AG09309 (cell line): ENCODE measurements at places on chromosomes 7 and 10.

GRCh38 chr10:60446851-60447250 lies 57.2 kb upstream of the ANK3 start:
- no peak for DNase-seq

GRCh38 chr10:27447540-27447939 lies 56.6 kb upstream of the RAB18 start:
- no peak for DNase-seq

- no peak for DNase-seq
Observed at GRCh38 chr7:126778101-126778500, 474.6 kb downstream of the GRM8 start.

DNA sequence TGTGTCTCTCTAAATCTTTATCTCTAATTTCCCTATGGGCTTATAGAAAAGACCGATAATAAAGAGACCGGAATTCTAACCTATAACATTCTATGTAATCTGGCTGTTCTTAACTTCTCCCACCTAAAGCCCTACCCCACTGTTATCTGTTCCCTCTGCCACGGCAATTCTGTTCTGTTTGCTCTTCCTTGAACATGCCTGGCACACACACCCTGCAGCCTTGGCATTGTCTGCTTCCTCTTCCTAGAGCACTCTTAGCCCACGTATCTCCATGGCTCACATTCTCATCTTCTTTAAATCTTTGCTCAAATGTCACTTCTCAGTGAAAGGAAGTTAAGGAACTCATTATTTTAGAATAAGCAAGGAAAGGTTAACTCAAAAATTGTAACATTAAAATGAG lies 309.2 kb downstream of the GPR158 start:
- DNase-seq: no peak

- DNase-seq: no peak
Observed at GRCh38 chr10:69385454-69386350, 31.0 kb downstream of the TACR2 start.

GRCh38 chr10:118799777-118800176 lies 45.0 kb upstream of the CACUL1 start:
- peak; percentile 4 for DNase-seq

DNA sequence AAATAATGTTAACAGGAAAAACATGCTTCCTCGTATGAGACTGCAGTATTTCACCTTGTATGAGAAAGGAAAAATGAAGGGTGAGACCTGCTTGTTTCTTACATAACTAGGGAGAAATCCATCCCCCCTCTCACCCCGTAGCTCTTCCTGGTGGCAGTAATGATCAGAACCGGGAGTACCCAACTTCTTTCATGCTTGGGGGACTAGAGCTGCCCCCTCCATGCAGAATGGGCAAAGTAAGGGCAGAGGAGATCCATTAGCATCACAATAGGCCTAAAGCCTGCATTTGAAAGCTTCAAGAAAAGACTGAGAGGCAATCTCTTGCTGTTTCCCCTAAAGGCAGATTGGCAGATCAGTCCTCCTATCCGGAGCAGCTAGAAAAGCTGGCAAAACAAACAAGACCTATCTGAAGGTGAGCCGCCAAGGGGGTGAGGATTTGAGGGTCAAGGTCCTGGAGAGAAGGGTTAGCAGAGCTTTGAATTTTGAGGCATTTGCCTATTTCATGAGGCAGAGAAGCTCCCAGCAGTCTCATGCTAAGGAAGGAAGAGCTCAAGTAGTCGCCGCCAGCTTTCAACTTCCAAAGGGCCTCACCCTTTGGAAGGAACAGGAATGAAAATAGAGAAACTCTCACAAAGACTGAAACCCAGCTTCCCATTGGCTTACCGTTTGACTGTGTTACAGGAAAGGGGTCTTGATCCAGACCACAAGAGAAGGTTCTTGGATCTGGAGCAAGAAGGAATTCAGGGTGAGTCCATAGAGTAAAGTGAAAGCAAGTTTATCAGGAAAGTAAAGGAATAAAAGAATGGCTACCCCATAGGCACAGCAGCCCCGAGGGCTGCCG lies 36.2 kb downstream of the BAG3 start:
- no peak for DNase-seq

GRCh38 chr10:125849448-125849847 lies 26.1 kb downstream of the BCCIP start:
- DNase-seq: no peak

DNA sequence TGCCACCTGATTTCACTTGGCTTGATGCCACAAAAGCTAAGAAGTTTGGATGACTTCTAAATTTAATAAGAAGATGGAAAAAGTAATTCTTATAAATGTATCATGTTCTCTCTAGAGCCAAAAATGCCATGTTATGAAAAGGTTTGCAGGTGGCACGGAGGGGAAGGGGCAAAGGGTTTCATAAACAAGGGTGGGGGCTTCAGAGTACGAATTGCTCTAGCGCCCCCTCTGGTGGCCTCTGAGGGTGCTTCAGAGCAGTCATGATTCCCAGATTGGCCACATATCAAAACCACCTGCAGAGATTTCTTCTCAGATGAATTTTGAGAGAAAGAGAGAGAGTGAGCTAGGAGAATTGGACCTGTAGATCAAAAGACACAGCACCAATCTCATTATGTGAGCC lies 208.6 kb upstream of the YAE1 start:
- no peak for DNase-seq

- DNase-seq: peak; percentile 77
Observed at GRCh38 chr7:30091491-30091912, 43.3 kb upstream of the MTURN start.

- DNase-seq: peak; percentile 84
Observed at GRCh38 chr7:43658718-43659548, 70.4 kb downstream of the COA1 start.

GRCh38 chr7:103640031-103640779 lies 194.2 kb upstream of the SLC26A5 start:
- DNase-seq: peak; percentile 7

- no peak for DNase-seq
Observed at GRCh38 chr7:52107355-52107754, 790.7 kb upstream of the COBL start.

GRCh38 chr10:57202356-57202755 lies 841.3 kb upstream of the ZWINT start:
- no peak for DNase-seq

- no peak for DNase-seq
Observed at GRCh38 chr10:93068411-93069244, 5.1 kb upstream of the CYP26A1 start.

DNA sequence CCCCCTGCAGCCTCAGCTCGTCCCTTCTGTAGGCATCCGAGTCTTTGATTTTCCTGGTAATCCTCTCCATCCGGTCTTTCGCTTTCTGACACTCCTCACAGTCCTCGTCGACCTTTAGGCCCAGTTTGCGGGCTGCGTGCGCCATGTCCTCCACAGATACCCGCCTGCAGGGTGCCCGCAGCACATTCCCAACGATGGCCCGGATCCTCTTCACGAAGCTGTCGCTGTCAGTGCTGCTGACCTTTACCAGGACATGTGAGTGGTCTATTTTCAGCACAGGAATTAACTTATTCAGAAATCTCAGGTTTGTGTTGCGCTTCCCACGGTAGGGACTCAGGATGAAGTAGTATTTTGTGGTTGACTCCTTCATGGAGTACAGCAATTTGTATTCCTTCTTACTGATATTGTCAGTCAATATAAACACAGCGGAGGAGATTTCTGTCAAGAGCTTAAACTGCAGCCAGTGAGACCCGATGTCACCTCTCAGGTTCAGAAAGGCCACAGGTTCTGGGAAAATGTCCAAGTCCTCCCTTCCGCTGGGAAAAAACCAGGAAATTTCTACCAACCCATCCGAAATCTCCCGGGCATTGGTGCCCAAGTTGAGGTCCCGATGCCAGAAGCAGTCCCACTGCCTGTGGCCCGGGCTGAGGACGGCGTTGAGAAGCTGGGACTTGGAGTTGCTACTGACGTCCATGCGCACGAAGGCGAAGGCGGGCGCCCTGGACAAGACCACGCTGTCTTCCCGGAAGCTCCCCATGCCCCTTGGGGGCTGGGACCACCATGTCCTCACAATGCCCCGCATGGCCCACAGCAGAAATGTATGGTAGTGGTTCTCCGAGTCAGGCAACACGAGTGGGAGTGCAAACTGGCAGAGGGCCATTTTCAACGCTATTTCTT lies 8.9 kb upstream of the MRPS24 start:
- no peak for DNase-seq

- DNase-seq: no peak
Observed at GRCh38 chr7:6128205-6128604, 97.0 kb downstream of the ANKRD61 start.

GRCh38 chr10:110101464-110102144 lies 93.8 kb downstream of the ADD3 start:
- no peak for DNase-seq

- no peak for DNase-seq
Observed at GRCh38 chr10:66228887-66229286, 696.9 kb upstream of the LRRTM3 start.

- no peak for DNase-seq
Observed at GRCh38 chr10:88082806-88083596, 219.6 kb downstream of the PTEN start.

DNA sequence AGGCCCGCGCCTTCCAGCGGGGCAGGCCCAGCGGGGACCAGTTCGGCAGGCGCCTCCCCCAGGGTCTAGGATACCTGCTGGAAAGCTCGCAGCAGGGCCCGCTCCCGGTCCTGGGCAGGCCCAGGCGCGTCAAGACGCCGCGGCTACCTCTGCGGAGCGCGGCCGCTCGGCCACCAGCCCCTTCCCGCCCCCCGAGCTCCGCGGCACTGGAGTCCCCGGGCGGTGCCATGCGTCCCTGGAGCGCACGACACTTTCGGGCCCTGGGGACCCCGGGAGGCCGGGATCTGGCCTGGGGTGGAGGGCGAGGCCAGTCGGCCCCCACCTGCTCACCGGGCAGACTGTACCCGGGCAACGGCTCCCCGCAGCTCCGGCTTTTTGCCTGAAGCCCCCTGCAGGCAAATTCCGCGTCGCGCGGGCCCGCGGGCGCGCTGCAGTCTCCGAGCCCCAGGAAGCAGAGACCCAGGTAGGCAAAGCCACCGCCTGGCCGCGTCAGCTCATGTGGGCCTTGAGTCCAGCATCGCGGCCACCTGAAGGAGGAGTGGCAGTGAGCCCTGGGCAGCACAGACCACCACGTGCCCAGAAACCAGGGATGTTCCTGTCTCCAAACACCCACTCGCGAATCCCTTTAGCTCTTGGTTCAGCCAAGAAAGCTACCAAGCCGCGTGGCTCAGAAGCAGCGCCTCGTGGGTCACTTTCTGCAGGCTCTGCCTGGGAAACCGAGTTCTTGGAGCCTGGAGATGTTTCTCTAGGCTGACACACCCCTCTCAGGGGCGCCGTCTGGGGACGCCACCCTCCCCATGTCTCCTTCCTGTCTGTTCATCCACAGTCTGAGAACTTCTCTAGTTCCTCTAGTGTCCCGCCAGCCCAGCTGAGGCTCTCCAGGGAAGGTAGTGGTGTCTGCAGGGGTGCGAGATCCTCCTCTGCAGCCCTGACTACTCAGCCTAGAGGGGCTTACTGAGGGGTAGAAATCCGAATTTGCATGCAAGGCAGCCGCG lies 46.1 kb upstream of the APBB1IP start:
- DNase-seq: no peak

DNA sequence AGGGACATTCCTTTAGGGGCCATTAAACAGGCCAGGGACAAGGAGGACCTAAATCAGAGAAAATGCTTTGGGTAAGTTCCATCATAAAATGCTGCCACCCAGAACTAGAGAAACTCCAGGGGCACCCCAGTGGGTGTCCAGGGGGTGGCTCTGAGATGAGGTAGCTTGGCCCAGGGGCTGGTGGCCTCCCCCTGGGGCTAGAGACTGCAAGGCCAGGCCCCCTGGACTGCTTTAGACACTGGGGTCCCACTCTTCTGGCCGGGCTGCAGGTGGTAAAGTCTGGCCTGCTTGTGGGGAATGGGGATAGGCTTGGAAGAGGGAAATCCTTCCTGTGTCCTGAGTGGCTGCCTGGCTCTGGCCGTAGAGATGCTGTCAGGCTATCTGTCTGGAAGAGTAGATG lies 169.6 kb upstream of the PODXL start:
- no peak for DNase-seq

- DNase-seq: no peak
Observed at GRCh38 chr10:125141860-125142484, 18.4 kb downstream of the CTBP2 start.

GRCh38 chr7:115474137-115474536 lies 552.2 kb downstream of the MDFIC start:
- no peak for DNase-seq

DNA sequence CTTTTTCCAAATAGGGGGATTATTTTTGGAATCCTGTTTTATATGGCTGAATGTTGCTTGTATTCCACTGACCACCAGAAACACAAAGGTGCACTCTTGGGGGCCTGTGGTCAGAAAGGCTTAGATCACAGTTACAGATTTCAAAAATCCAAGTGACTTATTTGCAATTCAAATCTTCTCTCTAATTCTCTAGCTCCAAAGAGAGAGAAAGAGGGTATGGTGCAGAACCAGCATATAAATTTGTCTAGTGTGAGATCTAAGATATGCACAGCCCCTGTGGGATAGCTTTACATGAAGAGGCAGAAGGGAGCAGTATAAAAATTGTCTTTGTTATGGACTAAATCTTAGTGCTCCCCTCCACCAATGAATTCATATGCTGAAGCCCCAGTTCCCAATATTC lies 1121.7 kb upstream of the CELF2 start:
- no peak for DNase-seq

- no peak for DNase-seq
Observed at GRCh38 chr7:105339404-105340323, 49.1 kb downstream of the SRPK2 start.

DNA sequence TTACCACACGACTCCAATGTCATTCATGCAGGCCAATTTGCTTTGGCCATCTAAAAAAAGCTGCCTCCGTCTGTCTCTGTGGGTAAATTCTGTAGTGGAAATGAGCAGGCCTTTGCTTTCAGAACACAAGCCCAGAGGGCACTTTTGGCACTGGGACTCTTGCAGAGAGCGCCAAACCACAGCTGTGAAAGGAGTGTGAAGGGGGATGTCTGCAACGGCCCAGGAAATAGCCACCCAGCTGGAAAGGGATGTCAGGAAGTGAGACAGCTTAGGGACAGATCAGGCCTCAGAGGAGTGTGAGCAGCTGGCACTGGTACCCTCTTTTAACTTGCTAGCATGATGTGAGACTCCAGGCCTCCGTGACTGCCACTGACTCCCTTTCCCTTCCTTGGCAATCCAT lies 152.4 kb downstream of the DKK1 start:
- DNase-seq: no peak

GRCh38 chr7:93249491-93250148 lies 17.5 kb downstream of the VPS50 start:
- no peak for DNase-seq

DNA sequence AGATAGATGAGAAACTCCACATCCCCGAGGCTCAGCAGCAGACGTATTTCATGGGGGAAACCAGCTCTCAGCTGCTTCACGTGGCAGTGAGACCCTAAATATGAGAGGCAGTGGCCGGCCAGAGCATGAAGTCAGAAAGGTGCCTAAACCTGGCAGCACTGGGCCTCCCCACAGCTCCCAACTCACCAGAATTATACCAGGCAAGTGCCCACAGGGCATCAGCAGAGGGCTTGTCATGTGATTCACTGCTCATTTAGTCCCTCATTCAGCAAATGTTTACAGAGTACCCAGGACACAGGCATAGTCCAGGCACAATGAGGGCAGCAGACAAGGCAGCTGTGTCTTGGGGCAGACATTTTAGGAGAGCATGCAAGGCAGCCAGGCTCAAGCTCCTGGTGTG lies 212.6 kb downstream of the PTPRN2 start:
- DNase-seq: no peak
